ENCODE measurements at places on chromosomes 2 and 18. TPM values are rescaled to one million over a fixed set of nuclear protein-coding genes. Genes with fewer than 3 reads are reported as not detected.

- no peak for DNase-seq
These were observed 11.1 kb upstream of the SKOR2 start for GRCh38 chr18:47262301-47263149.

GRCh38 chr2:58357521-58357920 lies 116.4 kb upstream of the FANCL start:
- DNase-seq = no peak

DNA sequence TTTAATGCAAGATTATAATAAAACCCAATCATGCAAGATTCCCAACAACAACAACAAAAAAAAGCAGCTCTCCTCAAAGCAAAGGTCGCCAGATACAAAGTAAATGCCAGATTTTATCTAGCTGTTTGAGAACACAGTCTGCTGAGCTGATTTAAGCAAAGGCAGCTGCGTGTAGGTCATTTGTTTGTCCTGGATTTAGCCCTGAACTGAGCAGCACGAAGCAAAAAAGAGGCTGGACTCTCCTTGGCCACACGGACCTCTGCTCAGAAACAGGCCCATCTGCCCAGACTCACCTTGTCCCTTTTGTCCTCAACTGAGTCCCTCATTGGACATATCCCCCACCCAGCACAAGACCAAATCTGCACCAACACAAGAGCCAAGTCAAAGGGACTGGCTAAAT lies 91.5 kb downstream of the PID1 start:
- no peak for DNase-seq

DNA sequence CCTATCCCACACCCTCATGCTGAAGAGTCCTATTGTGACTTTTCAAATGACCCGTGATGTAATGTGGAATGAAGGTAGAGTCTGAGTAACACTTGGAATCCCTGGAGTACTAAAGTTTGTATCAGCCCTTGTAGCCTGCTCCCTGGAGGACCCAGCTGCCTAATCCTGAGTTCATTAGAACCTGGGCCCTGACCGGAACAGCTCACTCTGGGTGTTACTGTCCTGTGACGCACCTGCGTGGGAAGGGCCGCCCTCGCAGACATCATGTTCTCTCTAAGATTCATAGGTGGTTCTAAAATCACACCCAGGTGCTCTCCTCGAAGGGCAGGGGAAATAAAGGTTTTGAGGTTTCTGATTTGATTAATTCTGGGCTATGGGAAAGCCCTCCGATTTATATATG lies 62.3 kb downstream of the NCK2 start:
- DNase-seq = no peak

DNA sequence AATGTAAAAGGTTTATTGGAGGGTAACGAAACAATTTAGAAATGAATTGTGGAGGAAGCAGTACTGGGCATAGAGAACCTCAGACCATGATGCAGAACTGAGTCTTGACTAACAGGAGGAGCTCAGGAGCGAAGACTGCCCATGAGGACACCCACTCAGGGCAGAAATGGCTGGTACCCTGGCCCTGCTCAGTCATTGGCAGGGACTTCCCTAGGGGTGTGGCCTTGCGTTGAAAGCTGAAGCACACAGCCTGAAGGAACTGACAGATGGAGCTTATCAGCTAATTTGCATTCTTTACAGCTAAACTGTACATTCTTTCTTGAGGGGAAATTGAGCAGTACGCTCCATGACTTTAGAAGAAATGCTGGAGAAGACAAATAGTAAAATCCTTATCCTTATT lies 57.1 kb downstream of the PDK1 start:
- no peak for DNase-seq

ZFAND2B gene
- 78.1 TPM for polyA plus RNA-seq

SNTG2 gene
- polyA plus RNA-seq = 0.94 TPM

ANKZF1 gene
- polyA plus RNA-seq = 46.2 TPM

SCN2A gene
- not detected for polyA plus RNA-seq

All from naive thymus-derived CD8-positive, alpha-beta T cell (primary cell).